ENCODE measurements at places on chromosomes 3 and 15.

DNA sequence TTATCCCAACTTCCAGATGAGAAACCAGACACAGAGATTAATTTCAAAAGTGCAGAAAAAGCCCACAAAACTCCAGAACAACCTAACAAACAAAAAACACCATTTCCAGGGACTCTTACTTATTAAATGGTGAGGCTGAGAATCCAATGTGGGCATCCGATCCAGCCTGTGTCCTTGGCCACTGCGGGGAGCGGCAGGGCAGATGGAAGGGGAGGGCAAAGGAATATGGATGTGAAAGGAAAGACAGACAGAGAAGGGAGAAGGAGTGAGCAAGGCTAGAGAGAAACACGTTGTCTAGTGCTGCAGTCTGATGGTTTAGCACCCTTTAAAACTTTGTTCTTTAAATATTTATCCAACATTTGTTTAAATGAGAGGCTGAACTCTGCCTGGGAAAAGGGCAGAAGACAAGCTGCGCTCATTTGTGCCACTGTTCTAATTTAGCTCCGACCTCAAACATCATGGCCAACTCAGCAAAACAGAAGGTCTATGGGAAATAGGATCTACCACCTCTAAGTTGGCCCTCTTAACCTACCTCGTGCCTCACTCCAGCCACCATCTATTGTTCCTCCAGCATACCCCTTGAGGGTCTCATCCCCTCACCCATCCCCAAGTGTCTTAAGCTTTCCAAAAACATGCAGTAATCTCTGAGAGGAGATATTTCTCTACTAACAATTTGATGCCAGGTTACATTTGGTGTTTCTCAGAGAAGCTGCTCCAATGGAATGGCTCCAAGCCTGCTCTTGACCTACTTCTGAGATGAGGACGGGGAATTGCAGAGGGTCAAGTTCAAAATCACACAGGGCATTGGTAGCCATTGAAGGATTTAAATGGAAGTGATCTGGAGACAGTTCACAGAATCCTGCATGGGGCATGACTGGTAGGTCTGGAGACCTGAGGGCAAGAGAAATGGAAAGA, 77.4 kb downstream of the CD47 start:
- DNase-seq: no peak

- peak; percentile 49 for DNase-seq
Measured at GRCh38 chr3:196166741-196167140, 44.5 kb downstream of the ZDHHC19 start.

- DNase-seq: no peak
Measured at GRCh38 chr3:144521131-144521530, 549.5 kb downstream of the DIPK2A start.

- no peak for DNase-seq
Measured at GRCh38 chr3:194872669-194872977, 186.9 kb downstream of the FAM43A start.

DNA sequence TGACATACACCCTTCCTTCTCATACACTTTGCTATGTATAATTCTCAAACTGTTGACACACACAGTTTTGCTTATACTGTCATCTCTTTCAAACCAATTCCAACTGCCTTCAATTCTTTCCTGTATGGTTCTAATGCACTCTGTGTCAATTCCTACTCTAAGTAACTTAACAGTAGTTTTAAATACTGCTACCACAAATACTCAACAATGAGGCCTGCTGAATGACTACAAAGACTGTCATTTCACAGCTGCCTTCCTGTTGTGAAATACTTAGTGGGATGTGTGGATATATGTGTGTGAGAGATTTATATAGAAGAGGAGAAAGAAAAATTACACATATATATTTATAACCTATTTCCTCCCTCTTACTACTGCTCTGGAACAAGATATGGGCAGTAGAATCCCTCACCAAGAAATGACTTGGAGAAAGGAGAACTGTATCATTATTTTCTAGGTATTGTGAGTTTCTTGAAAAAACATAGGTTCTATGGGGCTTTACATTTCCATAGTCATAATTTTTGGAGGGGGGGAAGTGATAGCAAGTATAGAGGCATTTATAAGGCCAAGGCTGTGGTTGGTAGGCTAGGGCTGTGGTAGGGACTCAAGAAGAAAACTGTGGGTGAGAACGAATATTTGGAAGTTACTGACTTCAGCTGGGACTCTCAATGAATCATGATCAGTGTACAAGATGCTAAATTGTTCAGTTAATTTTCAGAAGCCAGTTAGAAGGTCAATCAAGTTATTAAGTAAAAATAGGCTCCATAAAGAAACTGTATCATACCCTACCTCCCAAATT, 88.7 kb downstream of the ANKRD28 start:
- DNase-seq: no peak

DNA sequence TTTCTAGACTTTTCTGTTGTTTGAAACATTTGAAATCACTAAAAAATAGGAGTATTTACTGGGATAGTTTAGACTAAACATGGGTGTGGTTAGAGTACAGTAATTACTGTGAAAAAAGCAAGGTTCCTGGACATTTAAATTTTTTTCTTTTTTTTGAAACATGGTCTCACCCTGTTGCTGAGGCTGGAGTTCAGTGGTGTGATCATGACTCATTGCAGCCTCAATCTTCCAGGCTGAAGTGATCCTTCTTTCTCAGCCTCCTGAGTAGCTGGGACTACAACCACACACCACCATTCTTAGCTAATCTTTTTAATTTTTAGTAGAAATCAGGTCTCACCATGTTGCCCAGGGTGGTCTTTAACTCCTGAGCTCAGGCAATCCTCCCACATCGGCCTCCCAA, 20.4 kb upstream of the CELF6 start:
- no peak for DNase-seq

DNA sequence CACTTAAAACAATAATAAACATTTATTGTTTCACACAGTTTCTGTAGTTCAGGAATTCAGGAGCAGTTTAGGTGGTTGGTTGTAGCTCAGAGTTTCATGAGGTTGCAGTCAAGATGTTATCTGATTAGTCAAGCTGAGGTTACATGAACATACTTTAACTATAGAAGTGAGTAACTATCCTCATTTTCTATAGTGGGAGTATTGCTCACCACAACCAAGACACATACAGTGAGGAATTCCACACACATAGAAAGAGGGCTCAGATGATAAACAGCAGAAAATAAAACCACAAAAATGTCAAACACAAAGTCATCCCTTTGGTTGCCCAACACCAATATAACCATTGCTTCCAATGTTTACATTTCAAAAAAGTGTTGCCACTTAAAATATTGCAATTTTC, 13.6 kb downstream of the SCN11A start:
- no peak for DNase-seq

GRCh38 chr3:185059766-185060165, 93.1 kb downstream of the C3orf70 start:
- no peak for DNase-seq

DNA sequence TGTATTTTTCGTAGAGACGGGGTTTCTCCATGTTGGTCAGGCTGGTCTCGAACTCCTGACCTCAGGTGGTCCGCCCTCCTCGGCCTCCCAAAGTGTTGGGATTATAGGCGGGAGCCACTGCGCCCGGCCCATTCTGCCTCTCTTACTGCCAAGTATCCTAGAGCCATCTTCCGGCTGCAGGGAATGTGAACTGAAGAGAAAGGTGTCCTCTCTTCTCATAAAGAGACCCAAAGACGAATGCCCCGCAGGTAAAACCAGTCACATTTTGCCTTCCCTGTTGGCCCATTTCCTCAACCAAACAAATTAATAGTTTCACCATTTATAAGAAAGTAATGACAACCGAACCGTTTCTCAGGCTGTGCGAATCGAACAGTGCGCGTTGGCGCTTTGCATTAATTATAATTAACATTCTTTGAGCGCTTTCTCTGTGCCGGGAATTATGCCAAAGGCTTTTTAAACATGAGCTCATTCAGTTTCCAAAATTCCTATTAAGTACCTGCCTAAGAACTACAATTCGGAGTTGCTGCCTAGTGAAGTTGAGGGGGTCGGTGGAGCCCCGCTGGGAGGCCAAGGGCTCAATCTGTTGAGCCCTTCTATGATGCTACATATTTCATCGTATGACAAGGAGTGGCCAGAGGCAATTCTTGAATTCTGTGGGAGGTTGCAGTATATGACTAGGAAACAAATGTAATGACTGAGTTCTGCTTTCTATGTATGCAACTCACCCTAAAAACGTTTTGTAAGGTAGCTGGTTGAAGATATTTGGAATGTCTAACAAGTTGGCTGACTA, 819 bp upstream of the RPL24 start:
- DNase-seq: no peak

GRCh38 chr3:127002195-127003174, 19.6 kb downstream of the PLXNA1 start:
- no peak for DNase-seq

DNA sequence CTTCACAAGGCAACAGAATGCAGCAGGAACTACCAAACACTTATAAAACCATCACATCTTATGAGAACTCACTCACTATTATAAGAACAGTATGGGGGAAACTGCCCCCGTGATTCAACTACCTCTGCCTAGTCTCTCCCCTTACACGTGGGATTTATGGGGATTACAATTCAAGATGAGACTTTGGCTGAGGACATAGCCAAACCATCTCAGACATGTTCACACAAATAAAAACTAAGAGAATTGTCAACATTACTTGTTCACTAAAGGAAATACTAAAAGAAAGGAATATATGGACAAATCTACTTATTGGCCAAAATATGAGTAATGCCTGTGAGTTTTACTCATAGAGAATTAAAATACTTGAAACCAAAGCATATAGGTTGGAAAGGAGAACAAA, 505.1 kb downstream of the IGSF11 start:
- no peak for DNase-seq

DNA sequence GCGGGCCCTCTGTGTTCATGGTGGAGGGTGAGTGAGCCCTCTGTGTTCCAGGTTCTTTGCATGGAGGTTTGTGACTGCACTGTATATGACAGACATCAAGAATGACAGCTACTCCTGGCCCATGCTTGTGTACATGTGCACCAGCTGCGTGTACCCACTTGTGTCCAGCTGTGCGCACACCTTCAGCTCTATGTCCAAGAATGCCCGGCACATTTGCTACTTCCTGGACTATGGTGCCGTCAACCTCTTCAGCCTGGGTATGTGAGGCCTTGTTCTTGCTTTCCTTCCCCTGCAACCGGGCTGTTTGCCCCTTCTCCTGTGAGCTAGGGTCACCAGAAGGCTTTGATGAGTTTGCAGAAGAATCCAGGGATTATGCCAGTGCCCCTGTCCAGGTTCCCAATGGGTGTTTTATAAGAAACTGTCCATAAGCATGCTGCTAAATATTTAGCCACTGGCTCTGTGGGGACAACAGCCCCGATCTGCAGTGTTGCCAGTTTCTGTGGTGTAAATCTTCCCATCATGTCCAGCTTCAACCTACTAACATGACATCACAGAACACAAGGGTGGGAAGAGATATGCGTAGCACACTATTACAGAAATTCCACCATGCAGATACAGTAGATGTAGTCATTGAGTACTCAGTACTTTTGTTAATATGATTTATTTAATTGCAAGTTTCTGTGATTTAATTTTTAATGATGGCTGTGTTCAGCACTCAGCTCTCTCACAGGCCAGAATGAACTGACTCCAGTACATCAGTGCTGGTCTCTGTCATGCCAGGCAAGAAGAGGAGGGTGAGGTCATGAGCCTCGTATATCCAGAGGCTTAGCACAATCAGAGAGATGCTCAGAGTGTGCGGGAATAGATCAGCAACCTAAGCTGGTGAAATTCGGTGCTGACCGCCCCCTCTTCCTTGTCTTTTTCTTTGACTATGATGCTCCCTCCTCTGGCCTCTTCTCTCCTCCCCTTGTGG, 29.2 kb upstream of the KIF23 start:
- no peak for DNase-seq

DNA sequence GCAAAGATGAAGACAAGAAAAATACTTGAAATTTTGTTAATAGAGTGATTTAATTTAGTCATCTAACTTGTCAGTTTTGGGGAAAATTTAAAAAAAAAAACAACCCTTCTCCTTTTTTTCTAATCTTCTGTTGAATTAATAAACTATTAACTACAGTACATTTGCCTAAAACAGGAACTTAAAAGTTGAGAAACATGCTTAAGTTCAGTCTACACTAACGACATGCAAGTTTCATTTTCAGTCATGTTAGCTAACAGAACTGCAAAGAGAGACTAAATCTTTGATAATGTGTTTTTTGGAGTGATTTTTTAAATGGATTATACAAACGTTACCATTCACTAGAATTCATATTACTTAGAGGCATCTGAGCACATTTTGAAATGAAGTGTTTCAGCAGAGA, 71.9 kb upstream of the MBNL1 start:
- DNase-seq: no peak

DNA sequence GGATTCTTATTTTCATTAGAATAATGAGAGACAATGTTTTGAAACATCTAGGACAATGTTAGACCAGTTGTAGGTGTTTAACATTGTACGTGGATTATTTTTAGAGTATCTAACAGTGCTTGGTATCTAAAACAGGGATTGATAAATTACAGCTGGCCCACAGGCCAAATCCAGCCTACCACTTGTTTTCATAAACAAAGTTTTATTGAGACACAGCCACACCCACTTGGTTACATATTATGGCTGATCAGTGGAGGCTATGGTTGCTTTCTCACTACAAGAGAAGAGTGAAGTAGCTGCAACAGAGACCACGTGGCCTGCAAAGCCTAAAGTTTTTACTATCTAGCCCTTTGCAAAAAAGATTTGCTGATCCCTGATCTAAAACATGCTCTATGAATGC, 223.1 kb upstream of the CTNNB1 start:
- DNase-seq: no peak

DNA sequence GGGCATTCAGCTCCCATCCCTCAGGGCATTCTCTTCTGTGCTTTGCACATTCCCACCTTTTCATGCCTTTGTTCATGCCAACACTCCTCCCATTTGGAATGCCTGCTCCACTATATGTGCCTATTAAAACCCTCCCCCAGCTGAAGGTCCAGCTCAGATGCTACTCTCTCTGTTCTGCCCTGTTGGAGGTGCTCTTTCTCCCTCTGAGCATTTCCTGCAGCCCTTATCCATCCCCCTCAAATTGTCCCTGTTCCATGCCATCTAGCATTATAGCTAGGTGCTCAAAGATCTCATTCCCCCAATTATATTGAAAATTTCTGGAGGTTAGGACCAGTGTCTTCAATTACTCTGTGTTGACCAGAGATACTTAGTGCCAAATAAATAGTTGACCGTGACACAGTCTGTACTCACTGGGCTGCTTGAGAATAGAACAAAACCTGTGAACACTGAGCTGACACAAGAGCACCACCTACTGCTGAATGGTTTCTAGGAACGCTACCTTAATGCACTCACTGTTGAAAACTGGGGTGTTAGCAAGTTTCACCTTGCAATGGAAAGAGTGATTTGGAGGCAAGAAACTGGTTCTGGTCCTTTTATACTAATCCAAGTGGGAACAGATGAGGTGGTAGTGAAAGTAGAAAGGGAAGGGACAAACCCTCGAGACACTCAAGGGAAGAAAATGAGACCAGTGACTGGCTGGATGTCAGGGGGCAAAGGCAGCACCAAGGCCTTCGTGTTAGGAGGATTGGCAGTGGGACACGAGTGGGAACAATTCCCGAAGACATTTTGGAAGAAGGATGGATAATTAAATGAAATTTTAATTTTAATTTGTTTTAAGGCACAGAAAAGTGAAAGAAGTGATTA, 289.8 kb upstream of the ROPN1 start:
- no peak for DNase-seq

All from stimulated activated CD4-positive, alpha-beta T cell treated with anti-CD3 and anti-CD28 coated beads, Interleukin-1b, Interleukin-23, amount 100 ng/mL, for 48 hours (primary cell).